Mesenteric fat pad (tissue), 1 donor: ENCODE measurements at places on chromosomes 11 and 22. TPM values are rescaled to one million over a fixed set of nuclear protein-coding genes. Genes with fewer than 3 reads are reported as not detected.

DNA sequence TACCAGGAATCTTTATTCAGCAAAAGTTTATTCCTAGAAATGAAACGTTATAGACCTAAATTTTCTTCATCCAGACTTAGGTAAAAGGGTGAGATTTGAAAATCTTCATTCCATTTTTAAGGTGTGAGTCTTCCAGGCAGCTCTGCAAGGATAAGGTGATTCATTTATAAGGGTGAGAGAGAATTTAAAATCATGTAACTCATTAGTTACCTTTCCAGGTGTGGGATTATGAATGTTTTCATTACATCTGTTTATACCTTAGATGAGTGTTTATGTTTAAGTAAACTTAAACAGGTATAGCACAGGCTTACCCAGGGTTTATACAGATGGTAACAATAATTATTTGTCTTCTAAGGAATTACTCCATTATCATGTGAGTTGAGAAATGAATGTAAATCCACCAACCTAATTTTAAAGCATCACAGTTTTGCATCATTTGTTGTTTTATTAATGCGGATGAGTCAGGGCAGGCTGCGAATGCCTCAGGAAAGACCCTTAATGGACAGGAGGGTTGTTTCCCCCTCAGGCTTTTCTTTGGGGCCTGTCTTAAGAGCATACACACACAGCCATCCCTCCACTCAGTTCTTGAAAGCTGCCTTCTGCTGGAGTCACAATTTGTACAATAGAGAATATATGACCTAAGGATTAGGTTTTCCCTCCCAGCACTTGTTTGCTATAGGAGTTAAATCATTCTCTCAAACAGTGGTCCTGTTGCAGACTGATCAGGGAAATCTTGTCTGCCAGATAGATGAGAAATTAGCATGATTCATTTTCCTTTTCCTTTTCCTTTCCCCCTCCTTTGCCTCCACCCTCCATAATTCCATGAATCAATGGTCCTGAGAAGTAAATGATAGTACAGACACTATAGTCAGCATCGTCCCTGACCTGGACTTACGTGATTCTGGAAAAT lies 3.0 kb downstream of the PRSS23 start:
- DNase-seq, result no peak

DNA sequence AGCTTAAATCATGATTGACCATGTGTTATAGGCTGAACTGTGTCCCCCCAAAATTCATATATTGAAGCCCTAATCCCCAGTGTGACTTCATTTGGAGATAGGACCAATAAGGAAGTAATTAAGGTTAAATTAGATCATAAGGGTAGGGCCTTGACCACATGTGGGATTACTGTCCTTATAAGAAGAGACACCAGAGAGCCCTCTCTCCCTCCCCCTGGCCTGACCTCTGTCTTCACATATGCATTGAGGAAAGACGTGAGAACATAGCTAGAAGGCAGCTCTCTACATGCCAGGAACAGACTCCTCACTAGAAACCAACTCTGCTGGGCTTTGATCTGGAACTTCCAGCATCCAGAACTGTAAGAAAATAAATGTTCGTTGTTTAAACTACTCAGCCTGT lies 13.6 kb upstream of the NUP50 start:
- no peak for DNase-seq

GRCh38 chr11:44835296-44835695 lies 108.5 kb downstream of the TSPAN18 start:
- peak; percentile 16 for DNase-seq

GRCh38 chr22:35148866-35149548 lies 83.0 kb downstream of the ISX start:
- no peak for DNase-seq

- no peak for DNase-seq
Observed at GRCh38 chr11:104907521-104908185, 9.4 kb upstream of the CASP12 start.

The LRRC4C gene
- 1.5 TPM for total RNA-seq

The CCDC87 gene
- total RNA-seq, result not detected

The DEUP1 gene
- total RNA-seq, result not detected
